CD4-positive, alpha-beta T cell treated with Interleukin-21 for 1 hour (primary cell): ENCODE measurements at places on chromosomes 12 and 14.

- no peak for DNase-seq
Measured at GRCh38 chr14:94583557-94583956, 2.3 kb downstream of the SERPINA5 start.

DNA sequence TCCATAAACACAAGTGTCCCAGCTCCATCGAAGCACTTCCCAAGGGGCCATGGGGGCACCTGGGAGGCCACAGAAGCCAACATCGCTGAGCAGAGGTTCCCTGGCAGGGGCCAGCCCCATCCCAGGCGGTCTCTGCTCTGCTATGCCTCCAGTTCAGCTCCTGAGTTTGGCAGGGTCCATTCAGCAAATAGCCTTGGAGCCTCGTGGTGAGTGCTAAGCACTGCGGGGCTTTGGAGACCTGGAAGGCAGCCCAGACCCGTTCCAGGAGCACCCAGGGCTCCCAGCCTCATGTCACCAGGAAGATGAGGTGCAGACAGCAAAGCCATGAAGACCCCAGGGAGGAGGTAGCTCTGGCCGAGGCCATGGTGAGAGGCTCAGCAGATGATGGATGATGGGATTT is 109.5 kb downstream of the LGMN start:
- no peak for DNase-seq

- no peak for DNase-seq
Measured at GRCh38 chr14:62674563-62675237, 370.6 kb downstream of the KCNH5 start.

DNA sequence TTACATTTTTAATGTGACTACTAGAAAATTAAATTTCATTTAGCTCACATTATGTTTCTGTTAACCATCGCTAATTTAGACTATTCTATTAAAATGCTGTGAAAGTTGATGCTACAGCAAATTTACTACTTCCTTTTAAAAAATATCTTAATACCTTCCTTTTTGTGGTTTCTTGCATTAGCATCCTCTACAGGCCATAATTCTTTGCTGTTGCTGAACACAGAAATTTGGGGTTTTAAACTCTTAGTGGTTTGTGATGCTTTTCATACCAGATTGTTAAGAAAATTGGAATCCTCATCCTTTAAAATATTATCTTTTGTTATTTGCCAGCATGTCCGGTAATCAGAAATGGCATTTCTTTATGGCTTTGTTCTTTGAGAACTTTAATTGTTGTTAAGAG is 18.1 kb downstream of the WNK1 start:
- no peak for DNase-seq

GRCh38 chr12:4630262-4630661 is 18.6 kb downstream of the AKAP3 start:
- DNase-seq: no peak

DNA sequence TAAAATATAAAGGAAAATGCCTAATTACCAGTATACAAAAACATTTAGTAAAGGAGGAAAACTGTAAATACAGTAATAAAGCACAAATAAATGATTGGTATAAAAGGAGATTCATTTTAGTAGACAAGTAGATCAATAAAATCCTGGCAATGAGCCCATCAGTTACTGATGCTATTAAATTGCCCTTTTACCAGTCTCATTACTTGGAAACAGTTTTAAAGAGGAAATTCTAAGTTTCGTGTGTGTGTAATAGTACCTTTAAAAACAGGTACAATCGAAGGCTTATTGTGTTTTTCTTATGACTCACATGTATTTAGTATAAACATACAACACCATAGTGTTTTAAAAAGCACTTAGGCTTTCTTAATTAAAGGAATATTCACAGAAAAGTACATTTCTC is 46.4 kb upstream of the SYT10 start:
- DNase-seq: no peak

DNA sequence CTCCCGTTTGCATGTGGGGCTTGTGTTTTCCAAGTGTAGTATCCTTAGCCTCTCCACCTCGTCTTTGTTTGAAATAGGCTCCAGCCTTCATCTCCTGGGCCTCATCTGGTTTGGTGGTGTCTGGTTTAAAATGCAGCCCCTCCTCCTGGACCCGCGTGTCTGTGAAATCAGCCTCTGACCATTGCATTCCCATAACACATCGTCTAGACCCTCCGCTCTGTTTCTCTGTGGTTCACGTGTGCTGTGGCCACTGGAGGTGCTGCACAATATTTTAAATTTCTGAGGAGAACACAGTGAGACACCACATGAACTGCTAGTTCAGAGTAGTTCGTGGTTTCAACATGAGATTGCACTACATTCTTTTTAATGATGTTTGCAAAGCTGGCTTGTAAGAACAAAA is 35.6 kb downstream of the UBE3B start:
- no peak for DNase-seq

- DNase-seq: no peak
Measured at GRCh38 chr14:96938946-96939345, 141.8 kb downstream of the VRK1 start.

DNA sequence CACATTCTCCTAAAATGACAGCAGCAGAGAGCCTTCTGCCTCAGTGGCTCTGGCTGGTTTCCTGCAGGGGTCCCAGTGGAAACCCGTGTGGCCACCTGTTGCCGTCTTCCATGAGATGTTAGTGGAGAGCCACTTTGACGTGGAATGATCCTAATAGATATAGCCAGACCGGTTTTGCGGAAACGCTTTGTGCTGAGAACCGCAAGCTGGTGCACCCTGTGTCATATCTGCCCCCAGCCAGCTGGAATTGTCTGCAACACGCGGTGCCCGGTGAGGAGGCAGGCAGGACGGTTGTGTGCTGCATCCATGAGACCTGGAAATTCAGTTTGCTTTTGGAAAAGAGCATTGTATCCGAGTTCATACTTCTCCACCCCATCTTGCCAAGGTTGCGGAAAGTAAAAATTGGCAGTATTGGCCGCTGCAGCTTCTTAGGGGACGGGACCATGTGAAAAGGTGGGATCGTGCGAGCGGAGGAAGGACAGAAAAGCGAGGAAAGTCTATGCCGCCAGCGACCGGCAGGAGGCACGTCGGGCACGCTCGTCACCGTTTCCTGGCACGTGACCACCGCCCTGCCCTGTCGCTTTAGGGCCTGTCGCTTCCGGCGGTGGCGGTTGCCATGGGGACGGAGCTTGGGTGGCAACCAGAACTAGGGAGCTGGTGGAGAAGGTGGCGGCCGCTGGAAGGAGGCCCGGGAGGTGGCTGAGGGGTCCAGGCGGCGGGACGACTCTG is at the start of gene CFAP251:
Gene CFAP251, plus strand, starts transcription at position 643 of the 729 bp plus-strand sequence. CDS start 2,714 bp downstream, outside the sequence.
- peak; percentile 95 for DNase-seq

GRCh38 chr14:53187921-53188463 is 34.9 kb upstream of the DDHD1 start:
- no peak for DNase-seq

GRCh38 chr14:39467889-39468524 is 35.8 kb upstream of the FBXO33 start:
- DNase-seq: peak; percentile 8

DNA sequence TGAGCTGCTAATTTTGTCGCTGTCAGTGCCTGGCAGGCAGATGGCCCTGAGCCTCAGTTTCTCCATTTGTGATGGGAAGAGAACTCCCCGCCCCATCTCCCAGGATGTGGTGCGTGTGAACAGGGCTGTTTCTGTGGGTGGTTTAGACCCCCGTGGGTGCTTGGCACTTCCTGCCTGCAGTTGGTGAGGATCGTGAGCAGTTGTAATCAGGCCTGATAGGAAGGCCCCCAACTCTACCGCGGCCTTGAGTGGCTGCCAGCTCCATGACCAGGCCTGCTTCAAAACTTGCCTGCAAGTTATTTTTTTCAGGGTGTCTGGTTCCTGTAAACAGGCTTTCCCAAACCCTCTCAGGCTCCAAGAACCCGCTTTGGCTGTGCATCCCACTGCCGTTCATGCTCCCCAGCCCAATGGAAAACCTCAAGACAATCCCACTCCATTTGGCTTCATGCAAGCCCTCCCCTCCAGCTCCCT is 138.4 kb downstream of the ZFP36L1 start:
- no peak for DNase-seq

- DNase-seq: no peak
Measured at GRCh38 chr12:104305349-104305748, 1.8 kb downstream of the EID3 start.

GRCh38 chr12:92020983-92021665 is 124.5 kb downstream of the BTG1 start:
- DNase-seq: no peak

DNA sequence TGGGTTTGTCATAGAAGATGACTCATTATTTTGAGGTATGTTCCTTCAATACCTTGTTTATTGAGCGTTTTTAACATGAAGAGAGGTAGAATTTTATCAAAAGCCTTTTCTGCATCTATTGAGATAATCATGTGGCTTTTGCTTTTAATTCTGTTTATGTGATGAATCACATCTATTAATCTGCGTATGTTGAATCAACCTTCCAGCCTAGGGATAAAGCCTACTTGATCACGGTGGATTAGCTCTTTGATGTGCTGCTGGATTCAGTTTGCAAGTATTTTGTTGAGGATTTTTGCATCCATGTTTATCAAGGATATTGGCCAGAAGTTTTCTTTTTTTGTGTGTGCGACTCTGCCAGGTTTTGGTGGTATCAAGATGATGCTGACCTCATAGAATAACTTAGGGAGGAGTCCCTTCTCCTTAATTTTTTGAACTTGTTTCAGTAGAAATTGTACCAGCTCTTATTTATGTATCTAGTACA is 602.6 kb downstream of the SNAPC1 start:
- DNase-seq: no peak

GRCh38 chr12:22312336-22312735 is 22.2 kb downstream of the ST8SIA1 start:
- DNase-seq: no peak

- no peak for DNase-seq
Measured at GRCh38 chr12:101620762-101621133, 26.0 kb downstream of the MYBPC1 start.
